ENCODE measurements at places on chromosomes 3 and 15. TPM values are rescaled to one million over a fixed set of nuclear protein-coding genes. Genes with fewer than 3 reads are reported as not detected.

GHRL gene
- not detected for total RNA-seq

GLDN gene
- 0.57 TPM for total RNA-seq

CACNA1D gene
- total RNA-seq = 23.0 TPM

MUSTN1 gene
- total RNA-seq = 0.49 TPM

DNA sequence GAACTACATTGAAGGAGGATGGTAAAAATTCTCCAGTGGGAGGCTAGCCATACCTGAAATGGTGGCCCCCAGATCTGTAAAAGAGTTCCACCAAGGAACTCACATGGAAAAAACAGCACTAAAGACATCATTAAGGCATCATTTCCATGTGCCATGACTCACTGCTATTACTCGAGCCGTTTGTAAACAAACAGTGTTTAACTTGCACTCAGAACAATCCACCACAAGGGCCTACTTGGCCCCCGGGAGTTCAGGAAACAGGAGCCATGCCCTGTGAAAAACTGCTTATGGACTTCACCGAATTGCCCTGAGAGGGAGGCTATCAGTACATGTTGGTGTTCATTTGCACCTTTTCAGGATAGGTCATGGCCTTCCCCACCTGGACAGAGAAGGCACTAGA lies 18.2 kb downstream of the CCR4 start:
- no peak for DNase-seq

- DNase-seq = no peak
These were observed 30.7 kb upstream of the CBLB start for GRCh38 chr3:105899516-105899915.

GRCh38 chr3:42999212-42999611 lies 20.1 kb downstream of the GASK1A start:
- DNase-seq = no peak

- no peak for DNase-seq
These were observed 415.1 kb upstream of the NECTIN3 start for GRCh38 chr3:110656394-110657025.

DNA sequence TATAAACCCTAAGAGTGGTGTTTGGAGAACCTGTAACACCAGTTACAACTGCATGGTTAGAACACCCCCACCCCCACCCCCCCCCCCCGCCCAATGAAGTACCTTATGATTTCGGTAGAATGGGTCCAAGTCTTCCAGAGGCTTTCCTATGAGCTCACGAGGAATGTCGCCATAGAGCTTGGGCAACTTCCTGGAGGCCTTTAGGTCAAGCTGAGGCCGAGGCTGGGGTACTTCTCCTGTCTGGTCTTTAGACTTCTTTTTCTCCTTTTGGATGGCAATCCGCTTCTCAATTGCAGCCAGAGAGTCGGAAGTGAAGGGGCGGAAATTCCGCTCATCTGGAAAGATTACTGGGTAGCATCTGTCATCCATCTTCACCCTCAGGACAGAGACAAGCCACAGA lies 101.8 kb downstream of the SCN11A start:
- no peak for DNase-seq

DNA sequence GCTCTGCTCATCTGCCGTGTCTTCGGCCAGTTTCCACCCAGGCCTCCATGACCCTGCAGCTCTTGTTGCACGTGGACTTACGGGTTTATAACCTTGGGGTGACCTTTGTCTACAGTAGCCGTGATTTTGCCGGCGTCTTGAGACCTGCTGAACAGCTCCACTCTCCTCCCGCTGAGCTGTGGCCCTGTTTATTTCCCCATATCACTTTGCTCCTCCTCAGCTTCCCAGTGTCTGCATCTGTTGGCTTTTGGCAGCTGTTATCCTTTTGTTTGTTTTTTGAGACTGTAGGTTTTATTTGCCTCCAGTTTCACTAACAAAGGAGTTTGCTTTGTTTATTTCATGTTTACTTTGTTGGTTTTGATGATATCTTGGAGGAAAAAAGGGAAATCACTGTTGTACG lies 29.3 kb upstream of the SLC28A1 start:
- no peak for DNase-seq

GRCh38 chr3:6861625-6862000 lies 698 bp downstream of the GRM7 start:
- no peak for DNase-seq

GRCh38 chr3:59503441-59503840 lies 453.6 kb upstream of the CFAP20DC start:
- no peak for DNase-seq

GRCh38 chr3:4476496-4476895 lies 9.4 kb upstream of the SUMF1 start:
- no peak for DNase-seq

GRCh38 chr3:113002679-113003078 lies 11.9 kb downstream of the GTPBP8 start:
- no peak for DNase-seq

GRCh38 chr3:182294256-182294655 lies 499.0 kb upstream of the ATP11B start:
- no peak for DNase-seq

DNA sequence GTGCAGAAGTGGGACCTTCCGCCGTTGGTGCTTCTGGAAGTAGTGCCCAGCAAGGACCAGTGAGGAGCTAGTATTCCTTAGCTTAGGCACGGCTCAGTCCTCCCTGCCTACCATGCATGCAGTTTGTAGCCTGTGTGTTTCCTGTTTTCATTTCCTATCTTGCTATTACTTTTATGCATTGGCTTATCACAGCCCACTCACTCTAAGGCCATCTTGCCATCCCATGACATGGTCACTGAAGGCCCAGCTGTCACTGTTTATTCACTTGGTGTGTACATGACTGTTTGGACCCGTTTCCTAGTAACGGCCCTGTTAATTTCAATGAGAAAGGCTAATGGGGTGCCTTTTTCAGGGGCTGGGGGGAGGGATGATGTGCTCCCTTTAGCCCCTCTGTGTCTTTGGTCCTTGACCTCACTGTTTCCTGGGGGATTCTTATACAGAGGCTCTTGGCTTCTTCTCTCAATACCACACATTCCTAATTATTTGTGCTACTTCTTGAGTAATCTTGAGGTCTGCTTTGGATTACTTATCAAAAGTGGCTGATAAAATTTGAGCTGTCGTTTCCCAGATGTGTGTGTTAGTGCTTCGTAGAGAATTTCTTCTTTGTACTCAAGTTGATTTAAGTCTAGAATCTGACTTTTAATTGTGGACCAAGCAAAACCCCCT lies 24.5 kb upstream of the TRAK1 start:
- no peak for DNase-seq

DNA sequence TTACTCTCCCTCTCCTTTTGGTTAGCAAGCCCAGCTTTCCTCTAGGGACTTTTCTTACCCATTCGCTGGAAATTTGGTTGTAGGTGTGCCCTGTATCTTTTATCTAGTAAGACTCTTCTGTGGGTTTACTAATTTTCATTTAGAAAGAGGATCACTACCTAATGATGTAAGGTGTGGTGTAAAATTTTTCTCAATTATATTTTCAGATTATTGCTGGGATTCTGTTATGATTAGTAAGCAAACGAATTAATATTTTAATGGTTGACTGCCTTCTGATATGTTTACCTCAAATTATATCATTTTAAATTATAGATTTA lies 28.5 kb downstream of the PLCL2 start:
- no peak for DNase-seq

DNA sequence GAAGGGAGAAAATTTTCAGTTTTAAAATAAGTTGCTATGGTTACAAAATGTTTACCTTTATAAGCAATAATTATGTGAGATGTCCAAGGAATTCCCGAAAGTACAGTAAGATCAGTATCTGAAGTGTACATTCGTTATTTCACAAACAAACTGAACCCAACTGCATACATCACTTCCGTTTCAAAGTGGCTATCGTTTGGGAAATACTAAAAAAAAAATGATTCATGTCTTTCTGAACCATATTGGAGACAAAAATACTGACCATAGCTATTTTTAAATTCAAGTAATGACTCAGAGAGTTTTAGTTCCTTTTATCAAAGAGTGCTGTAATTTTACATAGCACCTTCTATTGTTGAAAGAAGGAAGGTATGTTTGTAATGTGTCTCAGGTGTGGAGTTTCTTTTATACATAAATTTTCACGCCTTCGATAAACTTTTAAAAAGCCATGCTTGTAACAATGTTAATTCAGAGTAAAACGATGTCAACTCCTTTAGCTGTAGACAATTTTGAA lies 8.0 kb upstream of the ANKRD28 start:
- DNase-seq = no peak

GRCh38 chr3:115022199-115022598 lies 124.9 kb downstream of the ZBTB20 start:
- no peak for DNase-seq
